ENCODE measurements at places on chromosomes 4 and X.

DNA sequence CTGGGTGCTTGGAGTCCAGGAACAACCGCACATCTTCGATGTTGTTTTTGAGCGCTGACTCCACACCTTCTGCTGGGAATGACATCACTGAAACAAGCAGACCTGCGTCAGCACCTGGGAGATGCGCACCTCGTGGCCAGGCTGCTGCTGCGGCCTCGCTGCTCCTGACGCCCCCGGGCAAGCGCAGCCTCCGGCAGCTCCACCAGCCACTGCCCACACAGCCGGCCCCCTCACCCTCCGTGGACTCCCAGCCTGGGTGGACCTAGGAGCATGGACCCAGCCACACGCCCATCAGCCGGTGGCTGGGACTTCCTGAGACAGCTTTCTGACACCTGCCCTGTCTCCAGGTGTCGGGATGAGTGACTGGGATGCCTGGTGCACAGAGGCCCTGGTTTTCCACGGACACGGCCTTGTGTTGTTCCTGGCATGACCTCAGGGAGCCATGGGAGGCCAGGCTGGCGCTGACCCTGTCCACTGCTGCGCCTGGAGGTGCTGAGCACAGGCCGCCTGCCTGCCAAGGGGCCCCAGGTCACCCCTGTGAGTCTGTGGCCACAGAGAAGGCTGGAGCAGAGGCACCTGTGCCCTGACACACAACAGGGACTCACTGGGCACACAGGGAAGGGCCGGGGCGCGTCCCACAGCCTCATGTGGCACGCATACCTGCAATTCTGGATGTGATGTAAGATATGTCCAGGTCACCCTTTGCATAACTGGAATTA is 48.6 kb downstream of the GAK start:
- no peak for DNase-seq

GRCh38 chr4:24704149-24704548 is 91.2 kb upstream of the SOD3 start:
- no peak for DNase-seq

DNA sequence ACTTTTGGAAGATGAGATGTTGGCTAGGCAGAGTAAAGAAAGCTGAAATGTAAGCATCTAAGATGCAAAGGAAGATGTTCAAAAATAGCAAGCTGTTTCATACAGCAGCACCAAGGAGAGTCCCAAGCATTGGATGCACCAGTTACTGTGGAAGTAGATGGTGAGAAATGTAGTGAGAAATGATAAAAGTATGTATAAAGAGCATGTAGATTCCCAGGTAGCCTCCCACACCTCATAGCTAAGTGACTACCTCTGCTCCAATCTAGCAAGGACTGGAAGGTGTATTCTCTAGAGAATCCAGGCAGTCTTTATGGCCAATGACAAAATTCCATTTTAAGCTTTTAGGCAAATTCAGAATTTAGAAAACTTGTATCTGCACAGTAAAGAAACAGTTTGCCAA is 50.9 kb upstream of the C4orf54 start:
- DNase-seq, result no peak

DNA sequence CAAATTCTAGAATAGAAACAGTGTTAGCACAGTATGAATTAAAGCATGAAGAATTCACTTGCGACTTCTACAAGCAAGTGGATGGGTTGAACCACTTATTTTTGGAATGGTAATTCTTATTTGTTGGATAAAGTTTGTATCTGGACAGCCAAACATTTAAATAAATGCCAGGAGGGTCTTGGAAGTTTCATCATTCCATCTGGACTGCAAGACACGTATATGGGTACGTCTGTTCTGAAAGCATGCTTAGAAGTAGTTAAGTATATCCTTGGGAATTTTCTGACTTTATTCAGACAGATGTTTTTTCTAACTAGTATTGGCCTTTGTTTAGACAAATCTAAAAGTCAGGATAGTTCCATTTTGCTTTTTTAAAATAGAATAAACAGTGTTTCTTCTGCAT is 77.5 kb upstream of the CASK start:
- DNase-seq, result no peak

DNA sequence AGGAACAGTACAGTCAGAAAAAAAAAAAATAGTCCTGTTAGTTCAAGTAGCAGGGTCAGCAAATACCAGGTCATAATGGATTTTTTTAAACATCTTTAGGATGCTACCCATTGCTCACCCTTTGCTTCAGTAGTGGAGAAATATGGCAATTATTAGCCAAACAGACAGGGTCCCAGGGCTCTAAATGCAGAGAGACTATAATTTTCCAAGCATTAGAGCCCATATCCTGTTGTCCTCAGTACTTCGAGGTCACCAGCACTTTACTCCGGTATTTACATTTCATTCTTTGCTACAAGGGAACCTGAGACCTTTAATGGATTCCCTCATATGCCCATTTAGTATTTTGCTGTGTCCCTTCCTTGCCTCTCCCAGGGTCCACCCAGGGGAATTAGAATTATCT is 1562.9 kb upstream of the TENM3 start:
- DNase-seq, result peak; percentile 80

DNA sequence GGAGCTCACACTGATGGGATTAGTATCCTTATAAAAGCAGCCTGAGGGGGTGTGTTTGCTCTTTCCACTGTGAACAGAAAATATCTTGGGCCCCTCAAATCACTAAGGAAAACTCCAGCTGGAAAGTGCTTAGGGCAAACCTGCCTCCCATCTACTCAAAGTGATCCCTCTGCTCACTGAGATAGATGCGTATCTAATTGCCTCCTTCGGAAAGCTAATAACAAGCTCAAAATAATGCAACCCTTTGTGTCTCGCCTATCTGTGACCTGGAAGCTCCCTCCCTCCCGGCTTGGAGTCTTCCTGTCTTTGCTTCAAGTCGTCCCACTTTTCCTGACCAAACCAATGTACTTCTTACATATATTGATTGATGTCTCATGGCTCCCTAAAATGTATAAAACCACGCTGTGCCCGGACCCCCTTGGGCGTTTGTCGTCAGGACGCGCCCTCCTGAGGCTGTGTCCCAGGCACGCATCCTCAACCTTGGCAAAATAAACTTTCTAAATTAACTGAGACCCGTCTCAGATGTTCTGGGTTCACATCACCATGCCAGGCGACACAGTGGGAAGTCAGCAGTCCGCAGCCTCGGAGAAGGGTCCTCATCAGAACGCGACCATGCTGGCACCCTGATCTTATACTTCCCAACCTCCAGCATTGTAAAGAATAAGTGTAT is 34.1 kb upstream of the SORCS2 start:
- no peak for DNase-seq

DNA sequence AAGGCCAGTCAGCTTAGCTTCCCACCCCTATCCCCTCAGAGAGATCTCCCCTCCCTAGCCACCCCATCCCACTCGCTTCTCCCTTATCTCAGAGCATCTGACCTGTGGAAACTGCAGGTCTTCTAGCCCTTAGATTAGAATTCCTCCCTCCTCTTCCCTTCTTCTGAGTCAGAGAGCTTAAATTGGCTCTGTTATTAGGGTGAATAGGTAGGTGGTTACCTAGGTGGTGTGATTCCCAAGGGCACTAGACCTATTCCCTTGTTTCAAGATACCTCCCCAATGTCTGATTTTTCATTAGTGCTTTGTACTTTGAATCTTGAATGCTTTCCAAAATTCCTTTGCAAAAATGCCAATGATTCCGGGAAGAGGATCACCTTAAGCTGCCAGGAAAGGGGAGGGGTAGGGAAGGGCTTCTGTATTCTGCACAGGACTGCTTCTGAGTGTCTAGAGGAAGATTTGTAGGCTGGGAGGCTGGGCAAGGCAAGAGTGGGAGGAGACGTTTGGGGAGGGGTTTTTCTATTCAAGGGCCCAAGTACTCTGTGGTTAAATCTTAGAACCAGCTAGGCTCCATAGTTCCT is 24.5 kb upstream of the MSN start:
- no peak for DNase-seq

- no peak for DNase-seq
Observed at GRCh38 chr4:91330555-91331137, 973.1 kb upstream of the GRID2 start.

DNA sequence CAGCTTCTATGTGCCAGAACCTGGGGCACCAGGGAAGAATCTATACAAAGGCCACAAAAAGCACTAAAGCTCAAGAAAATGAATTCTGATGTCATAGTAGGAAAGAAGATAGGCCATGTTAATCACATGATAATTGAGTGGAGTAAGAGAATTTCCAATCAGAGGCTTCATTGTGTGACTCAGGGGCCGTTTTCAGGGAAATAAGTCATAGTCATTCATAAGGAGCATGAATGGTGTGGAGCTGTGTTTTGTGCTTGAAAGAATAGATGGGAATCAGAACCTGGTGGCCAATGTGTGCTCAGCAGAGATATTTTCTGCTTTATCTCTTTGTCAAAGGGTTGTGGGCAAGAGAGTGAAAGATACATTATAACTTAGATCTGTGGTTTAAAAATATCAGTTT is 102.4 kb upstream of the ZDHHC15 start:
- no peak for DNase-seq

GRCh38 chrX:130974323-130974722 is 71.3 kb upstream of the ENOX2 start:
- DNase-seq, result no peak

DNA sequence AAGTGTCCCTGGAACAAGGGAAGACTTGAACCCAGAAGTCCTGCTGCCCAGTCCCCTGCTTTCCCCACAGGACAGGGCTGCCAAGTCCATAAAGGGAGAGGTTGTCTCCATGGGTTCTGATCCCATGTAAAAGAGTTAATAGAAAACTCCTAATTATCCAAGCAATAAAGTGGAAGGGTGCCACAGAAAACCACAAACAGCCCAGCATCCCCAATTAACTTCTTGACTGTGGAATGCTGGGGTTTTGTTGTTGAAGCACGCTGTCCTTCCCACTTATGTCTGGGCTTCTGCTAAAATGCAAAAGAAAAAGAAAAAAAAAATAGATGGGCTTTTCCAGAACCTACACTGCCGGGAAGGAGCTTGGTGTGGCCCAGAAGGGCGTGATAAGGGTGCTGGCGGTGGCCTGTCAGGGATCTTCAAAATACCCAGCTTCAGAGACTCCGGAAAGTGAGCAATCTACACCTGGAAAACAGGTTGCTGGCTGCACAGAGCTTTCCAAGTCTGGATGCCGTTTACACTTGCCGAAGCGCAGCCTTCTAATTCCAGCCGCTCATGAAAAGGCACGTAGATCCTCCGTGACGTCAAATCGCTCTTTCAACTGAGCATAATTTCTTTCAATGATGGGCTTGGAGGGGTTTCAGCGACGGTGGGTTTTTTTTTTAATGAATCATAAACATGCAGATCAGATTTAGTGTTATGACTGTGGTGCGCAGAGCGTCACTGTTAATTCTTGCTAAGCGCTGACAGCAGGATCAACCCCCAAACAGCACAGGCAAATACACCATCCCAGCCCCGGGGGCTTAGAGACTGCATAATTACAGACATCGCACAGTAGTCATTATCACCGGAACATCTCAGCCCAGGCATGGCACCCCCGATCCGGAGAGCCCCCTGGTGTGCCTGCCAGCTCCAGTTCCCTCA is 197.6 kb downstream of the BCOR start:
- peak; percentile 71 for DNase-seq

DNA sequence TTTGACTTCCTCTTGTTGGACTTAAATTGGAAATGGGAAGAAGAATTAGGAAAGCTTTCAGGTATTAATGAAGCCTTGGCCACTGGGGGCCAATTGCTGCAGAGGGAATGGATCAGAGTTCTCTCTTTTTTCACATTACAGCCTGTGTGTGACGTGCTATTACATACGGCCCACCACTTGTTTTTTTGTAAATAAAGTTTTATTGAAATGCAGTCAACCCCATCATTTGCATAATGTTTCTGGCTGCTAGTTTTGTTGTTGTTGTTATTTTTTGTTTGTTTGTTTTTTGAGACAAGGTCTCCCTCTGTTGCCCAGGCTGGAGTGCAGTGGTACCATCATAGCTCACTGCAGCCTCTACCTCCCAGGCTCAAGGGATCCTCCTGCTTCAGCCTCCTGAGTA is 98.4 kb downstream of the ASMT start:
- DNase-seq, result no peak

GRCh38 chr4:106315476-106315967 is 487 bp downstream of the TBCK start:
- peak; percentile 76 for DNase-seq

DNA sequence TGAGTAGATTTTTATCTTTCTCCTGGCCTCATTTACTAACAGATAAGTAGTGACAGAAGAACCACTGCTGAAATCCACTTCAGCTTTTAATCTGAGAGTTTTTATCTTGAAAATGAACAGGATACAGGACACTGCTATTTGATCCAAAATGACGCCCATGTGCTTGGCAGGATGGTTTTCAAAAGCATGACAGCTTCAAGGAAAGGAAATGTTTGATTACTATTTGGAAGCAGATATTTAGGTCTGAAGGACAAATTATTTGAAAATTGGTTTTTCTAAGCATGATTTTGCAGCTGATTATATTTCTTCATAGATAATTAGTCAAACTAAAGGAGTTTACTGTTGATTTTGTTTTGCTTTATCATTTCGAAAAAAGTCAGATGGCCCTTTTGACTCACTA is 11.1 kb downstream of the PACRGL start:
- no peak for DNase-seq

DNA sequence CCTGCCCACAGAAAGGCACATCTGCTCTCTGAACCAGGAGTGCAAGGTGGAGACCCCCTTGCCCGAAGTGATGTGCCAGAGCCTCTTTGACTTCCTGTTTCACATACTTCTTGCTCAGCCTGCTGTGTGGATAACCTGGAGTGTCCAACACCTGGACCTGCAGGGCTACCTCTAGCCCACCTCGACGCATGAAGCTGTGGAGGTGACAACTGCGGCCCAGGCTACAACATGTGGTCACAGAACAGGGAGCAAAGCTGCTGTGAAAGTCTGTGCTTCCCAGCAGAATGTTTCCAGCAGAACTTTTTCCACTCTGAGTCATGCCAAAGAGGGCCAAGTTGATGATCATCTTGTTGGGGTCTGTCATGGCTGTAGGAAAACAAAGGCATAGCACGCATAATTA is 1.5 kb downstream of the GIMD1 start:
- DNase-seq, result no peak

- DNase-seq, result no peak
Observed at GRCh38 chr4:2154215-2154740, 87.6 kb downstream of the HAUS3 start.

DNA sequence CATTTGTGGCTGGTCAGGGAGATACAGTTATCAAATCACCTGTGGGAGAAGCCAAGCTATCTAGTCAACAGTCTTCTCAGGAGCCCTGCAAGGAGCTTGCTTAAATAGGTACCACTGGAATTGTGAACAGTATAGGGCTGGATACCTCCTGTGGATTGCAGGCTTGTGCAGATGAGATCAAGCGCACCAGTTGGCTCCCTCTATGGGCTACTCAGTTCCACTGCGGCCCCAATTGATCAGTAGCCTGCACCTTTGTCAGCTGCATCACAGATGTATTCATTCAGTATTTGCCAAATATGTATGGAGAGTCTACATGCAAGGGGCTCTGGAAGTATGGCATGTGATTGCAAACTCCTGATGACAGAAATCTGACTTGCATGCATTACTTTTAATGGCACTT is 28.6 kb downstream of the TEX13A start:
- no peak for DNase-seq
